ENCODE measurements at places on chromosomes 4 and X.

DNA sequence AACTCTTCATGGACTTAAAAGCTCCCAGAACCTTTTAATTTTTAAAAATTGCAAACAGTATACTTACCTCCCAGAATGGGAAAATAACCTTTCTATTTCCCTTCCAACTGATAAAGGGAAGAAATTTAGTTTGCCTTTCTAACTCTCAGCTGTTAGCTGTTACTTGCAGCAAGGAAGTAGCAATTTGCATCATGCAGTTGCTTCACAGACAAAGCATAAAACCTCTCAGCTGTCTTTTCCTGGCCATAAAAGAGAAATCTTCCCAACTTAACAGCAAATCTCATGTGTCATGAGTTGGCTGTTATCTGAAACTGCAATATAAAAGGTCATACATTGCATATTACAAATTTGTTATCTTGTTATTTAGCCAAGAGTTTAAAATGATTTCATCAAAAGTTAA lies 18.4 kb downstream of the C4orf17 start:
- no peak for DNase-seq

DNA sequence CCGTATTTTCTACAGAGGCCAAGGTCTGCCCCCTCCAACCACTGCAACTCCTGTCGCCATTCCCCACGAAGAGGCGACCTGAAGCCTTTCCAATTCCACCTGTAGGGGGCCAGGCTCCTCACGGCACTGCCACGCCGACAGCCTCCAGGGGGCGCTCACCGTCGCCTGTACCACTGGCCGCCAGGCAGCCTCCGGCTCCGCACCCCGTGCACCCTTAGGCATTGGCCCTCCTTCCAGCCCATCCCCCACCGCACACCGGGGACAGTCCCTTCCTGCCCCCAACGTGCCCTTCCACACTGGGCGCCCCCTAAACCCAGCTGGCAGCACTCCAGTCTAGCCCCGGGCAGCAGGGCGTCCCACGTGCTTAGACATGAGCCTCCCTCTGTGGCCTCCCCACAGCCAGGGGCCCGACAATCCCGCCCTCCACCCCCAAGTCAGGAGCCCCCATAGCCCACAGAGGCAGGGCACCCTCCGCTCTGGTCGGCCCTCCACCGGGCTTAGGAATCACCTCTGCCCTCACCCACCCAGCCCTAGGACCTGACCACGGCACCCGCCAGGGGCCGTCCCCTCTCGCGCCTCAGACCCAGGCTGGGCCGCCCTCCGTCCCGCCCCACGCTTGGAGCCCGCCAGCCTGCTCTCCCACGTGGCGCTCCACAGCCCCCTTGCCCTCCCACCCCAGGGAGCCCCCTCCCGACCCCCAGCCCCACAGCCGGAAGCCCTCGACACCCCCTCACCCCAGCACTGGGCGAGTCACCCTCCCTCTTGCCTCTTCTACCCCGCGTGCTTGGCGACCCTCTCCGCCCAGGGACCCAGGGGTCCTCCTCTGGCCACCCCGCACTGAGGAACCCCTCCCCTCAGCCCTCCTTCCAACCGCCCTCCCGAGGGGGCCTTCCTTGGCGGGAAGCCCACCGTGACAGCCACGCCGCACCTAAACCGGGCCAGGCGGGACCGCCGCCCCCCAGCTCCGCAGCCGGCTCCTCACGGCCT lies 711 bp downstream of the PNMA6E start:
- DNase-seq = peak; percentile 43

GRCh38 chr4:151488968-151489367 lies 80.0 kb downstream of the FHIP1A start:
- no peak for DNase-seq

GRCh38 chr4:140789759-140790158 lies 33.6 kb upstream of the TBC1D9 start:
- no peak for DNase-seq

GRCh38 chr4:1169171-1169671 lies 3.2 kb downstream of the SPON2 start:
- DNase-seq = no peak

DNA sequence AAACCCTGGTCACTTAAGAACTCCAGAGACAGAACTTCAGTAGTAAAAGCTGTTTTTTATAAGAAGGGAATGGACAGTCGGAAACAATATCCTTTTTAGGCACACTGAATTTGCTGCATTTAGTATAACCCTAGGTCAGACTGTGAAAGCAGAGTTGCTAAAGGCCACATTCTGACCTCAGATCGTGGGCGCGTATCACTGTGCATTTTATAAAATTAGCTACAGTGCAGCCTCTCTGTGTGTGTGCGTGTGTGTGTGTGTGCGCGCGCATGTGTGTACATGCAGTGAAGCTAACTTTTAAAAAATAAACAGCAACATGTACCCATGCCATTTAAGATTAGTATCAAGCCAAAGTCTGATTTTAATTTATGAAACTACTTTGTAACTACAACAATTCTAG lies 8.0 kb downstream of the ZNF827 start:
- no peak for DNase-seq

GRCh38 chrX:79630033-79631009 lies 263.2 kb upstream of the ITM2A start:
- DNase-seq = no peak

DNA sequence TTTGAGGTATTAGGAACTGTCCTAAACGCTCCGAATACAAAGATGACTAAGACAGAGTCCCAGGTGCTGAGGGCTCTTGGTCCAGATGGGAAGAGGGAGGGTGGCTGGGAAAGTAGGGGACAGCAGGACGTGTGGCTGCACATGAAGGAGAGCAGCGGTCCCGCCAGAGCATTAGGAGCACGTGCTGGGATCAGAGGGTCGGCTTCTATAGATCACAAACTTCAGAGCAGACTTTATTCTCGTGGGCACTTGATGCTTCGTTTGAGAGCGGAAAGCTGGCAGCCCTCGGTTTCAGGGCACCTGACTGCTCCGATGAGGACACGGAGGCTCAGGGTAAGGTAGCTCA lies 26.1 kb downstream of the ZBTB49 start:
- no peak for DNase-seq

DNA sequence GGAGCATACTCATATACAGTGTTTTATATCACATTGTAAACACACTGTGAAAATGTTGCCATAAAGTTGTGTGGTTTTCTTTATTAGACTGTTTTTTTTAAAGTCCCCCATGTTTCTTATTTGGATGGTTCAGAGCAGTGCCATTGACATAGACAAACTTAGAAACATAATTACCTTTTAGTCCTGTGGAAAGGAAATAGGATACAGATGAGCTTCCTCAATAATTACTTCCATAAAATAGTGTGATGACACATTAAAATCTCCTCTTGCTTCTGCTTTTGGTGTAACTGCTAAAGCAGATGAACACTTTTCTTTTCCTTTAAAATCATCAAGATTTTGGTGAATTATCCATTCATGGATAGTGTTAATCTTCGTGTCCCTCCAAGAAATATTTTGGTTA lies 52.9 kb upstream of the LIMCH1 start:
- no peak for DNase-seq

DNA sequence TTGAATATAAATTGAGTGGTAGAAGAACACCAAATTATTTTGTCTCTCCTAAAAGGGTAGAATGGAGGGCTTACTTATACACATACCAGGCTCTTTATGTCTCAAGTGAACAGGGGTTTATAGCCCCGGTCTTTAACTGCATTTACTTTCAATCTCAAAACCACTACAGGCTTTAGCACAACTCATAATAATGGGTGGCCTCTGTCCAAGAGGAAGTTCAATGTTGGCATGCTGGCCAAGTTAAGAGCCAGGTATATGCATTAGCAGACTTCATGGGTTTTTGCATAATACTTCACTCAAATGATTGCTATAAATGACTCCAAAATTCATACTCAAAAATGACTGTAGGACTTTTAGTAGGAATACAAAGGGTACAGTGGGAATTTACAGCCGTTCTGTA lies 118.5 kb upstream of the OTUD4 start:
- DNase-seq = no peak

DNA sequence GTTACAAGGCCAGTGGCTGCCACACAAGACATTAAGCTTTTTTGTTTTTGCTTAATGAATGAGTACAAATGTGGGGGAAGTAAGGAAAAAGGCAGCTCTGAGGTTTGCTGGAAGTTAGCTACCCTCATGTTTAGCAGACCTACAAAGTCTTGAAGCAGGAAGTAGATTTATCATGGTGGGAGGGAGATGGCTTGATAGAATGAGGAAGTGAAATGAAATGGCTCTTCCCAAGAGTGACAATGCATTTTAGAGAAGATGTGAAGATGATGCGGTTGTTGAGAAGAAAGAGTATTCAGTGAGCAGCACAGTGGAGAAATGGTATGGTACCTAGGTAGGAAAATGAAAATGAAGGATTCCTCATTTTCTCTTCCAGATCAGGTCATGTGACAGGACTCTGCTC lies 108.0 kb downstream of the SLIT2 start:
- DNase-seq = no peak

DNA sequence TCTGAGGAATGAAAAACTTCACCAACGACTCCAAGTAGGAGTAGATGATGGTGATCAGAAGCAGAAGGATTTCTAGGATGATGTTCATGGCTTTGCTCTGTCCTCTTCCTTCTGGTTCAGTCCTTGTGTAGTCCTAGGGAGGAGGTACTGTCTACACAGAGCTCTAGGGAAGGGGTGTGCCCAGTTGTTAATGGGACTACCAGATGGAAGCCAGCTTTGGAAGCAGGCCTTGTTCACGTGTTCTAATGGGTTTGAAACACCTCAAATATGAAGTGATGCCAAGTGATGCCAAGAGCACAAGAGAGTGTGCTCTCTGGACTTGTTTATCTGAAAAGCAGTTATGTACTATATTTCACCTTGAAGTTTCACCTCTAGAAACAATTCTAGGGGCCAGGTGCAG lies at the start of gene HSD17B13:
HSD17B13 (minus strand) TSS at position 129 of the 400 bp plus-strand sequence; CDS start at position 88, 41 bp downstream.
- DNase-seq = no peak

GRCh38 chr4:71132486-71132885 lies 139.0 kb downstream of the DCK start:
- no peak for DNase-seq

- DNase-seq = no peak
These were observed 175.1 kb upstream of the KIT start for GRCh38 chr4:54482529-54483200.

GRCh38 chr4:26803211-26803861 lies 57.3 kb upstream of the STIM2 start:
- DNase-seq = no peak

DNA sequence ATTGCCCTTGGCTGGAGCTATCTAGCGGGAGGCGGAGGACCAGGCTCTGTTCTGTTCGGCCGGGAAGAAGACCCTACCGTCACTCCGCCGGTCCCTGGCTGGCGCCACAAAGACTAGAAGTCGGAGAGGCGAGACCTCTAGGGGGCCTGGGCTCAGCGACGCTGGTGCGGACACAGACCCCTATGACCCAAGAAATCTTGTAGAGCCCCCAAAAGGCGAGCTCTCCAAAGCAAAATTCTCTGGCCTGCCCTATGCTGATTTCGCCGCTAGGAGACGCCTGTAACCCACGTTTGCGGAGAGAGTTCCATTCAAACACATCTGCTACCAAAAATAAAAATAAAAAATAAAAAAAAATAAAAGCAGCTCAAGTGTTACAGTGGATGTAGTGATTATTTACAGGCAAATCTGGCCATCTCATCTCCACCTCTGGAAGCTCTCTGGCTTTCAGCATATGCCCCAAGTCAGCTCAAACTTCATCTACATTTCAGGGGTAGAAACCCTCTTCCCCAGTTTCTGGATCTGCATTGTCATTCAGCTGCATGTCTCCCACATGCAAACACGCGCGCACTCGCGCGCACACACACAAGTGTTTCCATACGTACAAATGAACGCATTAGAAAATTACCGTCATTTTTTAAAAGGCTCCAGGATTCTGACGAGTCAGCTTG lies 2.4 kb upstream of the PCDH10 start:
- no peak for DNase-seq

DNA sequence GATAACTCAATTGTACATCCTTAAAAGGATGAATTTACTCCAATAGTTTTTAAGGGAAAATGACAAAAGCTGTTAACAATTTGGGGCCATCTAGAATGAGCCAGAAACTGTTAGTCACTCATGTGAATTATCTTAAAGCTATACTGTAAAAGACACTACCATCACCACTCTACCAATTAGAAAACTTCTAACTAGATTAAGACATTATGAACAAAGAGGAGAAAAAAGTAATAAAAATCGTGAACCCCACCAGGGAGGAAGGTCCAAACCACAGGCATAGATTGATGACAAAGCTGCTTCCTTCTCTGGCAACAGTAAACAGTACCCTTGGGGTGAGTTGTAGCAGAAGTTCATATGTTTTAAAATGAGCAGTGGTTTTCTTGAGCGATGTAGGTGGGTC lies 106.1 kb downstream of the PDGFC start:
- no peak for DNase-seq

- DNase-seq = no peak
These were observed 87.8 kb upstream of the SORBS2 start for GRCh38 chr4:185899833-185900232.

DNA sequence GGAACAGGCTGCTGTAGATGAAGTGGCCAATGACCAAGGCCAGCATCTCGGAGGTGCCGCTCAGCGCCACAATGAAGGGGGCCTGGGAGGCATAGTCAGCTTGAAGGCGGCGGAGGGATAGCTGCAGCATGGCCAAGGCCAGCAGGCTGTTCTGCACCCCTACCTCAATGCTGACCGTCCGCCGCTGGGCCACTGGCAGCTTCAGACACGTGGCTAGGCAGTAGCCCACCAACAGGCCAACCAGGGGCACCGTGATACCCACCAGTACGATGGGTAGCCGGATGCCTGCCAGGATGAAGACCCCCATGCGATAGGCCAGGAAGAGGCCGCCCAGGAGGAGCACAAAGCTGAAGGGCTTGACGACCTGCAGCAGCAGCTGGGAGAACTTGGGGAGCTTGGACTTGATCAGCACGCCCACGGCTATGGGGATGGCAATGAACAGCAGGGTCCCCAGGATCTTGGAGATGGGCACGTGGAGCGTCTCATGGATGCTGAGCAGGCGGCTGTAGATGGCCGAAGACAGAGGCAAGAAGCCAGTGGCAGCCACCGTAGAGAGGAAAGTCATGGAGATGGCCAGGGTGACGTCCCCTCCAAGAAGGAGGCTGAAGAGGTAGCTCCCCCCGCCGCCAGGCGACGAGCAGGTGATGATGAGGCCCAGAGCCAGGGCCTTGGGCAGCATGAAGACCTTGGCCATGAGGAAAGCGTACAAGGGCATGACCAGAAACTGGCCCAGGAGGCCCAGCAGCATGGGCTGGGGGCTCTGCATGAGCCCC lies 1.3 kb upstream of the UBL4A start:
- DNase-seq = no peak

- no peak for DNase-seq
These were observed 107.3 kb upstream of the MYOZ2 start for GRCh38 chr4:119028296-119028695.

DNA sequence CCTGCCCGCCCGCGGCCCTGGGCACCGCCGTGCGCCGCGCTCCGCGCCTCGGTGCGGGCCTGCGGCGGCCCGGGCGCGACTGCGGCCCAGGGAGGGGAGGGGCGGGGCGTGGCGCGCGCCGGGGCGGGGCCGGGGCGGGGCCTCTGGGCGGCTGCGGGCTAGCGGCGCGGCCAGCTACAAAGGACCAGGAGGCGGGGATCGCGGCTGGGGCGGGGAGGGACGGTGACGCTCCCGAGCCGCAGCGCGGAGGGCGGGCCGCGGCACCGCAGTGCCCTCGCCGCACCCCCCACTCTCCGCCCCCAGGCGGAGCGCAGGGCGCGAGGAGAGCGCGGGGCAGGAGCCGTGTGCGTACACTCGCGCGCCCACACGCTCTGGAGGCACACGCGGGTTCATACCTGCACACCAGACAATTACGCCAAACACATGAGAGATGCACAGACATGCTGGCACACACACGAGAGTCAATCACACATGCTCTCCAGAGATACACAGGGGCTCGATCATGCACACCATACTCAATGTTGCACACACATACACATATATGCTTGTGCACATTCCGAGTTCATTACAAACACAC lies at the start of gene CRMP1:
CRMP1 (minus strand) TSS at position 83 of the 577 bp plus-strand sequence. CDS start 117 bp downstream, outside the sequence.
- no peak for DNase-seq

- DNase-seq = no peak
These were observed 7.4 kb downstream of the PLCXD1 start for GRCh38 chrX:288561-288991.
